Epithelial cell of proximal tubule (primary cell): ENCODE measurements at places on chromosomes 1 and 21. TPM values are rescaled to one million over a fixed set of nuclear protein-coding genes. Genes with fewer than 3 reads are reported as not detected.

The OSBPL9 gene
- total RNA-seq, result 62.6 and 69.7 TPM in 2 replicates

The SPRR2A gene
- total RNA-seq, result 0.92 and 1.8 TPM in 2 replicates

The TMEM200B gene
- total RNA-seq, result 6.9 and 14.9 TPM in 2 replicates

The INAVA gene
- 84.0 and 191 TPM in 2 replicates for total RNA-seq

The B3GALT5 gene
- total RNA-seq, result 3.6 and 7.8 TPM in 2 replicates

The SPATA17 gene
- 0.22 and 0.58 TPM in 2 replicates for total RNA-seq

The CXADR gene
- 21.1 and 22.1 TPM in 2 replicates for total RNA-seq

The RPF1 gene
- total RNA-seq, result 60.0 and 63.6 TPM in 2 replicates

The LCE1B gene
- not detected in 2 replicates for total RNA-seq

DNA sequence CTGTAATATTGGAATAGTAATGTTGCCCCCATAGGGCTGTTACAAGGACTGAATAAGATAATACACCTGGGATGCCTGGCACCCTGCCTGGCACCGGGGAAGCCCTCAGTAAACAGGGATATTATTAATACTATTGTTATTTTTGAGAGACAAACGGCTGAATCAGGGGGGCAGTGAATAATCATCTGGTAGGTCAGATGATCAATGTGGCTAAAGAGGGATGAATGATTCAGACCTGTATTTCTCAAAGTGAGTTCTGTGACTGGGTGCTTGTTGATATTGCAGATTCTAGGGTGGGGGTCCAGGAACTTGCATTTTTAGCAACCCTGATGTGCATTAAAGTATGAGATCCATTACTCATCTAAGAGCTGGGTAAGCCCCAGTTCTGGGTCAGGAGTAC, 46.2 kb upstream of the BCL10 start:
- no peak for DNase-seq

DNA sequence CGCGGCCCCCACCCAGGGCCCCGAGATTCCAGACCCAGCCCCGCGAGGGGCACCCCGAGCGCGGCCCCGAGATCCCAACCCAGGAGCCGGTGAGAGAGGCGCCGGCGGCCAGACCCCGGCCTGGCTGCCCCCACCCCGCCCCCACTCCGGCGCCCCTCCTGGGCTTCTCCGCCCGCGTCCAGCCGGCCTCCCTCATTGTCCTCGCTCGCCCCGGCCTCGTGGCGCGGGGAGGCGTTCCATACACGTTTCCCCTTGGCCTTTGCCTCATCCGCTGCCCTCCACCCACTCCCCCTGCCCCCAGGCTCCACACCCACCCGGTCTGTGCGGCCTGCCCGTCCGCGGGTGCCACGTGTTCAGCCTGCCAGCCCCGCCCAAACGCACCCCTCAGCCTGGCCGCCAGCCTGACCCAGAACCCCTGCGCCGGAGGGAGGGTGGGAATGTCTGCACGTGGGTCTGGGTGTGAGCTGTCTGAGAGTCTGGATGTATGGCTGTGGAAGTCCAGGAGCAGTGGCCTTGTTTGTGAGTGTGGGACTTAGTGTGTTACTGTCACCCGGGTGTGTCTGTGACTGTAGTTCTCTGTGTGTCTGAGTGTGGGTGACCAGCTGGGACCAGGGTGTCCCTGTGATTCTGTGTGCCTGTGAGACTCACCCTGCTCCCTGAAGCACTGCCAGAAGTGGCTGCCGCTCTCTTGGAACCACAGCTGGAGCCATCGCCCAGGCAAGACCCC, 681 bp downstream of the B4GALT2 start:
- no peak for DNase-seq

DNA sequence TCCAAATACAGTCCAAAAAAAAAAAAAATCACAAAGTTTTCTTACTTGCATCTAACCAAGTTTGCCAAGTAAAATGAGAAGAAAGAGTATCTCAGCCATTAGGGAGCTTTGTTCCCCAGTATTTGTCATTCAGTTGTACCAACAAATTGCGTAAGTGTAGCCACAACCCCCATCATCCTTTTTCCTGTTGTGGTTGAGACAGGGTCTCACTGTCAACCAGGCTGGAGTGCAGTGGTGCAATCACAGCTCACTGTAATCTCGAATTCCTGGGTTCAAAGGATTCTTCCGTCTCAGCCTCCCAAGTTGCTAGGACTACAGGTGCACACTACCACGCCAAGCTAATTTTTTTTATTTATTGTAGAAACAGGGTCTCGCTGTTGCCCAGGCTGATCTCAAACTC, 9.5 kb downstream of the STX6 start:
- no peak for DNase-seq

DNA sequence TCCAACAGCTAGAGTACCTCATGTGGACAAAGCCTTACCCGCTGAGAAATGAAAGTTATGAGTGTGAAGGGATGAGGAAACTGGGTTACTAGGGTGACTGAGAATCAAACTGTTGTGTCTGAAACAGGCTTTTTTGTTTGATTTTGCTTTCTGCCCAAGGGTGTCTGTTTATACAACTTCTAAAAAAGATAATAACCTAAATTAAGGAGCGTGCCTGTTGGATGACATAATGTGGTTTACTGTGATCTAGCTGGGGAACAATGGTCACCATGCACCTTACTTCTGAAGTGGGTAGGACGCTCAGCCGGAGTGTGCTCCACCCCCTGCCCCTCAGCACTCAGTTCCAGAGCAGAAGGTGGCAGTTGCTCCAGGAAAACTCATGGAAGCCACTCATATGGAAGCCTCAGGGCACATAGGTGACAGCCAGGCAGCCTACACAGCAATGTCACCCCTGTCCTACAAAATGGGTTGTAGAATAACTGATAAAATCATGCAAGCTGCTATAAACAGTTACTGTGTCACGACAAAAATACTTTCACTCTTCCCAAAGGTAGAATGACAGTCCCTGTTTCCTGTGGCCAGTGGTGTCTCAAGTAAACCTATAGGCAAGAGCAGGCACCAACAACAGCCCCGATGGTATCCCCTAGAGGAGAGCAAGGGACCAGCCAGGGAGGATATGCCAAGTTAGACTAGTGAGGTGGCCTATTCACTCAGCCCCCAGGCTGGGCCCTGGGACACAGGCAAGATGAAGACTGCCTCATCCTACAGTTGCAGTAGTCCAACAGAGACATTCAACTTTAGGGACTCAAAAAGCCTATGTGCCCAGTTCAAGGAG, 29.3 kb downstream of the SIPA1L2 start:
- no peak for DNase-seq

GRCh38 chr1:224392411-224393249, 36.0 kb downstream of the CNIH4 start:
- DNase-seq, result no peak

- no peak for DNase-seq
Observed at GRCh38 chr21:42443876-42444744, 40.4 kb downstream of the UBASH3A start.

GRCh38 chr21:43343095-43343991, 83.6 kb downstream of the SIK1 start:
- DNase-seq, result peak; percentile 2

DNA sequence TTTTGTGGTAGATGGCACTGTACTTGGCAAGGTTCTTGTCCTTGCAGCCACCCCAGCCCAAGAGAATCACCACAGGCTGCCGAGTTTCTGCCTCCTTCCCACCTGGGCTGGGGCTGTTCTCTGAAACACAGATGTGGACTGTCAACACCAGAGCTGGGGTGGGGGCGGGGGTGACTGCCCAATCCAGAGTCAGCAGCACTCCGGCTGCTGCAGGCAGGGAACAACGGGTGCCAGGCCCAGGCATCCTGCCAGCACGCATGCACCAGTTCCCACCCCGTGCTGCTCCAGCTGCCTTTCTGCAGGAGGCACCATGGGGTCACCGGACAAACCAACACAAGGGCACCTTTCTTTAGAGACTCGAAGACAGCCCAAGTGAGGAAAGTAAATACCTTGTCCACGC, 14.1 kb downstream of the TMEM53 start:
- no peak for DNase-seq

GRCh38 chr1:97505816-97506215, 415.0 kb downstream of the DPYD start:
- DNase-seq, result no peak

GRCh38 chr1:23869051-23869450, 961 bp upstream of the FUCA1 start:
- no peak for DNase-seq

- DNase-seq, result no peak
Observed at GRCh38 chr1:3645666-3646355, 4.1 kb downstream of the WRAP73 start.

- no peak for DNase-seq
Observed at GRCh38 chr1:53763911-53764310, 24.9 kb upstream of the GLIS1 start.

- DNase-seq, result no peak
Observed at GRCh38 chr1:180845352-180845751, 67.3 kb upstream of the KIAA1614 start.

- no peak for DNase-seq
Observed at GRCh38 chr1:234397732-234398131, 24.5 kb downstream of the COA6 start.

GRCh38 chr1:117176579-117176978, 34.1 kb downstream of the VTCN1 start:
- DNase-seq, result no peak

DNA sequence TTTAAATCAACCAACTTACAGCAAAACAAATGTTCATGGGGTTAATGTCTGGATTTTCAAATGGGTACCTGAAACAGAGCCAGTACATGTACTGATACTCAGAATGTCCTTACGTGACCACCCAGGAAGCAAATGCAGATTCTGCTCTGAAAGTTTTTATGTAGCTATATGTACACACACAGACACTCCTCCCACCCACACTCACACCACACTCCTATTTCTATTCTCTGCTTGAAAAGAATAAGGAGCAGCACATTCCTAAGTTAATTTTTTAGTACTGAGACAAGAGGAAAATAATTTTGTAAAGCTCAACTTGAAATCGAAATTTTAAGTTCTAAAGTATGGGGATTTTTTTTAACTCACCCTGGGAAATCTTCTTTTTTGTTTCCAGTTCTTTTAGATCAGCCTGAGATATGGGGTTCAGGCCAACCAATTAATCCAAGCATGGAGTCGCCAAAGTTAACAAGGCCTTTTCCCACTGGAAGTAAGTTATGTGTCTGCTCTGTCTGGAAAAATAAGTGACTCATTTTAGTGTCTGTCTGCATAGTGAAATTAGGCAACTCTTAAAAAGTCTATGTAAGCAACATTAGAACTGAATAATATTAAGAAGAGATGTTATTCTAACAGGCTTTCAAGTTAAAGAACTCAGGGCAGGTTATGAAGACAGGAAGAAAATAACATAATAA, 75.5 kb upstream of the DYNLT5 start:
- DNase-seq, result peak; percentile 59

DNA sequence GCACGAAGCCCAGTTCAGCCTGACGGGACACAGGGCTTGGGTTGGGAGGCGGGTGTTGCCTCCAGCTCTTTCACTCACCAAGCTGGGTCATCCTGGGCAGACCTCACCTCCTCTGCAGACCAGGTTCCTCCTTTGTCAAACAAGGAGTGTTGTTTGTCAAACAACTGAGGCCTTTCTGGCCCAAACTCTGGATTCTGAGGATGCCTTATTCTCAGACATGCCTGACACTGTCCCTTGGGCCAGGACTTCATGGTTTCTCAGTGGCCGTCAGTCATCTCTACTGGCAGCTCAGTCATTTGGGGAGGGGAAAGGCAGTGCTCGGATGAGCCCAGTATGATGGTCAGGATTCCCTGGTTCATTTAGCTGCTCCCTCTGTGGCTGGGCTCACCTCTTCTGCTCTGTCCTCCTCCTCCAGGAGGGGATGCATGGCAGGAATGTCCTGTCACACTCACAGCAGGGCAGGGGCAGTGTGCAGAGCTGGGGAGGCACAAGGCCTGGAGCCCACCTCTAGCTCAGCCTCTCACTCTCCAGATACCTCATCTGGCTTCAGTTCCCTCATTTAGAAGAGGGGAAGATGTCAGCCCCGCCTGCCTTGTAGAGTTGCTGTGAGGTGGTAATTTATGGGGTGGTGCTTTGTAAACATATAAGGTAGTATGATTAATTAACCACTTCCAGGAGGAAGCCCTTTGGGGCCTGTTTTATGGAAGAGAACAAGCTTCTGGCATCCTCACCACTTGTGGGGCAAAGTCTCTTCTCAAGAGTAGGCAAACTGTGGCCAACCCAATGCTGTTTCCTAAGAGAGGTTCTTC, 20.6 kb downstream of the SLC2A1 start:
- no peak for DNase-seq

- no peak for DNase-seq
Observed at GRCh38 chr1:29686012-29686930, 449.9 kb downstream of the PTPRU start.

- no peak for DNase-seq
Observed at GRCh38 chr1:234722270-234722704, 112.3 kb upstream of the IRF2BP2 start.

DNA sequence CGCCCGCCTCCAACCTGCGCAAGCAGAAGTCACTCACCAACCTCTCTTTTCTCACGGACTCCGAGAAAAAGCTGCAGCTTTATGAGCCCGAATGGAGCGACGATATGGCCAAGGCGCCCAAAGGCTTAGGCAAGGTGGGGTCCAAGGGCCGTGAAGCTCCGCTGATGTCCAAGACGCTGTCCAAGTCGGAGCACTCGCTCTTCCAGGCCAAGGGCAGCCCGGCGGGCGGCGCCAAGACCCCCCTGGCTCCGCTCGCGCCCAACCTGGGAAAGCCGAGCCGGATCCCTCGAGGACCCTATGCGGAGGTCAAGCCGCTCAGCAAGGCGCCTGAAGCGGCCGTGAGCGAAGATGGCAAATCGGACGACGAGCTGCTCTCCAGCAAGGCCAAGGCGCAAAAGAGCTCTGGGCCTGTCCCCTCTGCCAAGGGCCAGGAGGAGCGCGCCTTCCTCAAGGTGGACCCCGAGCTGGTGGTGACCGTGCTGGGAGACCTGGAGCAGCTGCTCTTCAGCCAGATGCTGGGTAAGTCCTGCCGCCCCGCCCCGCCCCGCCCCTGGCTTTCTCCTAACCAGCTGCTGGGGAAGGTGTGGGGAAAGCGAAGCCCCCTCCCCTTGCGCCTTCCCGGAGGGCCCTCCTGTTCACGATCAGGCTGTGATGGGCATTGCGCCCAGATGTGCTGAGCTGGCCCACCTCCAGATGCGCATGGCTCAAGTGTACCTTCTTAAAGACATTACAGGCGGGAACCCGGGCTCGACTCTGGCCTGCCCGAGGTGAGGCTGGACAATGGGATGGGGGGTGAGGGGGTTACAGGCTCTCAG, 110.2 kb downstream of the NAV1 start:
- no peak for DNase-seq

DNA sequence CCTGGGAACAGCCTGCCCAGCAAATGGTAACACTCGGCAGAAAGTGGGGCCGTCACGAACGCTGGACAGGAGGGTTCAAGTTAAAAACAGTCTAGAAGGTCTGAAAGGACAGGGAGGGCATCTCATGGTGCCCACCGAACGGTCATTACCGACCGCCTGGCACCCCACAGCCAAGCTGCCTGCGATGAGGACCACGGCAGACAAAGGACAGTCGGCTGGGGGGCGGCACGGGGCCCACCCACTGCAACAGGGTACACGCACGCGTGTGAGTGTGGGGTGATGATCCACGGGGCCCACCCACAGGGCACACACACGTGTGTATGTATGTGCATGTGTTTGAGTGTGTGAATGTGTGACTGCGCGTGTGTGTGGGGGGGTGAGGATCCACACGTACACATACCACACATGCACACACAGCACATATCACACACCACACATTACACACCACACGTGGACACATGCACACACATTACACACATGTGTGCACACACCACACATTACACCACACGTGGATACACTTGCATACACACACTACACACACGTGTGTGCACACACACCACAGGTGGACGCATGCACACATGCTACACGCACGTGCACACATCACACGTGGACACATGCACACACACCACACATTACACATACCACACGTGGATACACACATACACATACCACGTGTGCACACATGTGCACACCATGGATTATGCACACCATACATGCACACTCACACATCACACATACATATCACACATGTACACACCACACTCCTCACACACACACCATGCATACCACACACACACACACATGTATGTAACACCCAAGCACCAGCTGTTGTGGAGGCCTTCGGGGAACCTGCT, 63.2 kb downstream of the SLC19A1 start:
- DNase-seq, result no peak
